ENCODE measurements at places on chromosomes 2 and 18. TPM values are rescaled to one million over a fixed set of nuclear protein-coding genes. Genes with fewer than 3 reads are reported as not detected.

Gene NEMP2
- 11.9 TPM for total RNA-seq

Gene CPO
- total RNA-seq: not detected

Gene LIPG
- total RNA-seq: not detected

Gene UGT1A1
- total RNA-seq: not detected

Gene CBLN2
- total RNA-seq: not detected

Gene MERTK
- 1.2 TPM for total RNA-seq

Gene ANKRD30BL
- total RNA-seq: not detected

Gene ADD2
- not detected for total RNA-seq

Gene DSG3
- total RNA-seq: not detected

GRCh38 chr18:33901894-33902512 lies 322.7 kb downstream of the NOL4 start:
- no peak for DNase-seq

- DNase-seq: no peak
Measured at GRCh38 chr18:77165503-77166188, 33.1 kb upstream of the MBP start.

DNA sequence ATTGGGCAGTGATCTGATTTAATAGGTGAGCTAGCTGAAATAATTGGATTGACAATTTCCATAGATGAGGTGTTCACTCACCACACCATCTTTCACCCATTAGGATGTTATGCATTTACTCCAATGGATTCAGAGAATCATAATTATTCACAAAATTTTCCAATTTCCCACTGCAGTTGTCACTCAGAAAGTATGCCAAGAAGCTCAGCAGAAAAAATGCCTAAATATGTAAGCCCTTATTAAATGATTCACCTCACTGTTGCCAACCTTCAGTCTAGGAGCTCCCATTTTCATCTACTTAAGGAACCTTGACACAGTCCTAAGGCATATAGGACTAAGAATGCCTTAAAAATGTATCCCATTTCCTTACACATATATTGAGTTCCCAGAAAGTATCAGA lies 94.3 kb downstream of the MBD2 start:
- DNase-seq: no peak

DNA sequence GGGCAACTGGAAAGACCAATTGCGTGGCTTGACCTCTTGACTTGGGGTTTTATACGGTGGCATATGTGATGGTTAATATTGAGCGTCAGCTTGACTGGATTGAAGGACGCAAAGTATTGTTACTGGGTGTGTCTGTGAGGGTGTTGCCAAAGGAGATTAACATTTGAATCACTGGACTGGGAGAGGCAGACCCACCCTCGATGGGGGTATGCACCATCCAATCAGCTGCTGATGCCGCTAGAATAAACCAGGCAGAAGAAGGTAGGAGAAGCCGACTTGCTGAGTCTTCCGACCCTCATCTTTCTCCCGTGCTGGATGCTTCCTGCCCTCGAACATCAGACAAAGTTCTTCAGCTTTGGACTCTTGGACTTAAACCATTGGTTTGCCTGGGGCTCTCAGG lies 34.2 kb upstream of the YPEL5 start:
- no peak for DNase-seq

DNA sequence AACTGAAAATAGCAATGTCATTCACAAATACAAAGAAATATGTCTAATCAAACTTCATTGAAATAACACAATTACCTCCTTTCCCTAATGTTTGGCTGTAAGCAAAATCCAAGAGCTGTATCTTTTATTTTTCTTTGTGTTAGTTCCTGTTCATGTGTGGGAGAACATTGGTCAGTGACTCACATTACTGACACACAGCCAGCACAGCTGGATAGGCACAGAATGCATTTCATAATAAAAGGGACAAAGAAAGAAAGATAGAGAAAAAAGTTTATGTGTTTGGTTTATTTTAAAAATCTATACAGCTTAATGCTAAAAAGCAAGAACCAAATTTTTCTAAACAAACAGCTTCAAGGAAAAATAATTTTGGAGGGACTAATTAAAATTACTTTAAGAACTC lies 185.6 kb upstream of the COL3A1 start:
- DNase-seq: no peak

- DNase-seq: no peak
Measured at GRCh38 chr2:172230889-172231401, 128.2 kb upstream of the DLX2 start.

- no peak for DNase-seq
Measured at GRCh38 chr2:26164231-26164630, 8.7 kb upstream of the GAREM2 start.

- no peak for DNase-seq
Measured at GRCh38 chr2:6724605-6725140, 141.0 kb downstream of the CMPK2 start.

GRCh38 chr2:926896-927295 lies 23.8 kb upstream of the SNTG2 start:
- DNase-seq: no peak

DNA sequence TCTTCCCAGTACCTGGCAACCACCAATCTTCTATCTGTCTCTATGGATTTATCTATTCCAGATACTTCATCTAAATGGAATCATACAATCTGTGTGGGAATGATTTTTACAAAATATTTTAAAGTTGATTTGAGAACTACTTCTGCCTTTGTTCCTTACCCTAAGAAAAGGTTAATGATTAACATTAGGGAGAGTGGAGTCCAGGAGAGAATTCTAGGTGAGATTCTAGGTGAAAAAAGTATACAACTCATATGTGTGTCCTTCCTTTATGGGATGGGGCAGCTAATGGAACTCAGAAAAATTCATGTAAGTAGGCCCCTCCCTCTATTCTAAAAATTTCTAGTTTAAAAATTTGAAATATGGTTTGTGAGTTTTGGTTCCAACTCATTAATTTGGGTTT lies 35.9 kb upstream of the WDSUB1 start:
- no peak for DNase-seq

- no peak for DNase-seq
Measured at GRCh38 chr2:101803128-101803527, 105.6 kb downstream of the MAP4K4 start.

DNA sequence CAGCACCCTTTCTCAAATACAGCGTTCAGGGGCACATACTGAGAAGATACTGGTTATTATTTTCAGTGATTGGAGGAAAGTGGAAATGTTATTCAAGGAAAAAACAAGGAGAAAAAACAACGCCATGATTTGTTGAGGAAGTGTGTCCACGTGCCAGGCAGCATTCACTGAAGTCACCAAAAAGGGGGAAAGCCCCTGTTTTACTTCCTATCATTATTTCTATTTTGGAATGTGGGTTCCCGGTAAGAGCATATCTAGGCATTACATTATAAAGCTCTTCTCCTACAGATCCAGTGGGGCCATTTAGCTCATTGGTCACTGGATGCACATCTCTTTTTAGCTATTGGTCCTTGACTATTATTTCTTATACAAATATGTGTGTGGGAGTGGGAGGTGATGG lies 518.7 kb downstream of the TXNL1 start:
- no peak for DNase-seq

- no peak for DNase-seq
Measured at GRCh38 chr18:23238651-23239349, 103.5 kb downstream of the CABLES1 start.

- no peak for DNase-seq
Measured at GRCh38 chr2:157180359-157180758, 77.1 kb upstream of the GALNT5 start.

DNA sequence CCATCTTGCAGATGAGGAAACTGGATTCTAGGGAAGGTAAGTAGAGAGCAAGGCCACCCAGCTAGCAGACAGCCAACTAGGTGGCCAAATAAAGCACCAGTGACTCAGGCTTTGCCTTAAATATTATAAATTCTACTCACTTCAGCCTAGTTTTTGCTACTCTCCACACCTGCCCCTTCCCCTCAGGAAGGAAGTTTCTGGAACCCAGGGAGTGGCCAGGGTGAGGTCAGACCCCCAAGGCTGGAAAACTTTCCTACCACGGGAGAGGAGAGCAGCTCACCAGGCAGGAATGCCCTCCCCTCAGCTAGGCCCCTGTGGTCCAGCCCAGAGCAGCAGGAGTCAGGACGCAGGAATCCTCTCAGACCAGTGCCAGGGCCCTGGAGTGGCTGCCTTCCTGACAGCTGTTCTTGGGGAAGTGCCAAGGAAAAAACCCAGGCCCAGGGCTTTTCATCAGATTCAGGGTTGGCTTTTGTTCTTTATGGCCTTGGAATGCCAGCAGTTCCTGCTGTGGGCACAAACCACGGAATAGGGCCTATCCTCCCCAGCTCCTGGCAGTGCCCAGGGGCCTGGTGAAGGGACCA lies 5.1 kb upstream of the PAX8 start:
- DNase-seq: peak; percentile 94

DNA sequence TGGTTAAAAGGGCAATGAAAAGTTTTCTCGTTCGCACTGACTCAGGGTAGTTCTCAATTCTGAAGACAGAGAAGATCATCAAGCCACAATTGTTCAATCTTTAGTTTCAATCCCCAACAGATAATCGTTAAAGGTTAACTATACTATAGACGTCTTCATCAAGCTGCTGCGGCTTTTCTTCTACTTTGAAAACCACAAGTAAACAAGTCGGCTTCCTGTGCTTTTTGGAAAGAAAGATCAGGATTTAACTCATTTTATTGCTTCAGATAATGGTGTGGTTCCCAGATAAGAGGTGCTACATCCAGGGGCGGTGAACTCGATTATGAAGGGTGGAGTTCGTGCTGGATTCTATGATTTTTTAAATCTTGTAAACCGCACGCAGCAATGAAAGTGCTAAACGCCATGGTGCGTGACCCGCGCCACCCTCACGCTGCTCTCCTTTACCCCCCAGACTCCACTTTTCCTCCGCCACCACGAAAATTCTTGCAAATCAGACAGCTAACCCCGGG lies 545 bp upstream of the CDCA7 start:
- no peak for DNase-seq

DNA sequence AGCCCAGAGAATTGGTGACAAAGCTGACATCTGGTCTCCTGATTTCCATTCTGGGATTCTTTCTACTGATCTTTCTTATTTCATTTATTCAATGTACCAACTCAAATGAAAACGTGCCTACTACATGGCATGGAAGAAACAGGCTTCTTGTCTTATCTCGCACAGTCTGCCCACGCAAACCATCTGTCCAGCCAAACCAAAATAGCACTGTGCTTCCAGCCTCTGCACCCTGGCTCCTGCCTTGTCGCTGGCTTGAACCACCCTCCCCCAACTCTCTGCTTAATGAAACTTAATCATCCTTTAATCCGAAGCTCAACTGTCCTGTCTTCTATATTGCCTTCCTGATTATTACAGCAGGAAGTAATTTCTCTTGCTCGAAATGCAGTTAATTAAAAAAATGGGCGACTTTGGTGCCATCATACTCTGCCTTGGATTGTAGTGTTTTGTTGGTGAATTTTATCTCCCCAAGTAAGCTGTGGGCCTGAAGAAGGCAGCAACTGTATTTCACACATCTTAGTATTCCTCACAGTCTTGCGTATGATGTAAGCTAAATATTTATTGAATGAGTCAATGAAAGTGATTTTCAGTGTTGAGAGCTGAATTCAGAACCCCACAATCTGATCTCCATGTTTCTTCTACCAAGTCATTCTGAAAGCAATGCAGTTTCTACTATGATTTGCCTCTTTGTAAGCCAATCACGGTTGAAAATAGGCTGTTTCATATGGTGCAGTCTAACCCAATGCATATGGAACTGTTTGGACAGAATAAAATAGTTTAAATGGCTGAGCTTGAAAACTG lies 190.8 kb downstream of the TMEM247 start:
- DNase-seq: no peak

DNA sequence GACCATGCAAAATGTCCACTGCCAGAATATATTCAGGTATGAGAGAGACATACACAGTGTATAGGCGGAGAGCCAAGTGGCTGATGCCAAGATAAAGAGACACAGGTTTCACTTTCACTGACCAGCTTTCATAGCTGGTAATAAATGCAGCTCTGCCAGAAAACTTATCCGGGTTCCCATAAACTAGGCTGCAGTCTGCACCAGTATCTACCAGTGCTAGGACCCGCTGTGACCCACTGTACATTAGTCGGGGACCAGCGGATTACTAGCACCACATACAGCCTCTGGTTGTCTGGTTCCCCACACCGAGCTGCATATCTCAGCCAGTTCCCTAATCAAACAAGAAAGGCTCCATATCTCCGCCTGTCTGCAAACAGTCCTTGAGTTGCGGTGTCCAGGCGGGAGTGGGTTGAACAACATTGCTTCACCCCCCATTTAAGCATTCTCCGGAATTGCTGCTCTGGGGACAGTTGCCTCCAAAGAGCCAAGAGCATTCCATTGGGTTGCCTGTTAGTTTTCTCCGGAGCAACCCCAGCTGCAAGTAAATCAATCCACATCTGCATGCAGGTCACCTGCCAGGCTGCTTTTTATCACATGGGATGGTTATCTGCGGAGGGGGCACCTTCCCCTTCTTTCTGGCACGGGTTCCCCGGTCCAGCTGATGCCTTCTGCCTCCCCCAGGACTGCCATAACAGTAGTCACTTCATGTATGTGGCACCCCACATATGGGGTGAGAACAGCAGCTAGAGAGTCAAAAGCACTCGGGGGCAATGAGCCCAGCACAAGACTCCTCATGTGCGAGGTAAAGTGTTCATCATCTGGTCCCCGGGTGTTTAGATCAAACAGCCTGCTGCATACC lies 18.0 kb upstream of the KLHL23 start:
- no peak for DNase-seq

DNA sequence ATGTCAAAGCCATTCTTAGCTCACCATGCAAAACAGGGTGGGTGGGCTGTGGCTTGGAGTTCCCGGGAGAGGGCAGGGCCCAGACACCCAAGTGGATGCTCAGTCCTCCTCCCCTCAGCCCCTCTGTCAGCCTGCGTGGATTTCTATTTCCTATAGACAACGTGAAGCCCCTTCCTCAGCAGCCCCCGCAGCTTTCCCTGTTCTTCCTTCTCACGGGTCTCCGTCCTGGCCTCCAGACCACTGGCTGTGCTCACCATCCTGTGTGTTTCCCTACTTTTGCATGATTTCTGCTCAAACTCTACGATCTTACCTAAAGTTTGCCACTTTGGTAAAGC lies 155.0 kb upstream of the PXDN start:
- no peak for DNase-seq

GRCh38 chr18:8951491-8951890 lies 151.0 kb upstream of the NDUFV2 start:
- no peak for DNase-seq

DNA sequence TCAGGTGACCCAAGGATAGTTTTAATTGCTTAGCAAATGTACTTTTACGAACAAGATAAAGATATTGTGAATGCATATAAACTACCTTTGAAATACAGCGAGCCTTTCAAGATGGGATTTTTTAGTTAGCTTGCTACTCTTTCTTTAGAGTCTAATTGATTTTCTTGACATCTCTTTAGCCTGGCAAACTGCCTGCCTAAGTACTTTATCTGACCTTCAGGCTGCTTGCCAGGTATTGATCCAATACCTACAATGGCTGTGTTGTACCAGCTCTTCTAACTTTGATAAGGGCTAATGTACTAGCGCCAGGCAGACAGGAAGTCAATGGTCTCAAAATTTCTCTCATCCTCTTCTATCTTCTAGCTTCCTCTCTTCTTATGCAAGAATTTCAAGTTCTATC lies 414.4 kb upstream of the ACVR2A start:
- DNase-seq: no peak

GRCh38 chr2:10254373-10255188 lies 48.1 kb upstream of the HPCAL1 start:
- no peak for DNase-seq

GRCh38 chr2:3377279-3377611 lies 373 bp downstream of the EIPR1 start:
- no peak for DNase-seq

All from osteocyte (in vitro differentiated cells).